ENCODE measurements at places on chromosomes 5 and 9.

DNA sequence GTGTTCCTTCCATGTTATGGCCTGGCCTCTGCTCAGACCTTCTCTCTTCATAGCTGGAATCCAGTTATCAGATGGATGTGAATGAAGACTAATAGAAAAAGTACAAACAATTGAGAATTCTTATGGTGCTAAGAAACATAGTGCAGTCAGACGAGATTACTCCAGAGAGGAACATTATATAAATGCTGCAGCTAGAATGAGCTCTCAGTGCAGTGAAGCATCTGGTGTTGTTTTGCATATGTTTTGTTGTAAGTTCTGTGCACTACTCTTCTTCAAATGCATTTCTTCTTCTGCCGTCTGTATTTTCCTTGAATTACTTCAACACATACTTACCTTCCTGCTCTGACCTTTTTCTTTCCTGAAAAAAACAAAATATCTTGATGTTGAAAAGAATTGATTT lies 602.4 kb upstream of the CDH18 start:
- no peak for DNase-seq

- no peak for DNase-seq
These were observed 41.6 kb downstream of the TARS1 start for GRCh38 chr5:33482335-33482734.

DNA sequence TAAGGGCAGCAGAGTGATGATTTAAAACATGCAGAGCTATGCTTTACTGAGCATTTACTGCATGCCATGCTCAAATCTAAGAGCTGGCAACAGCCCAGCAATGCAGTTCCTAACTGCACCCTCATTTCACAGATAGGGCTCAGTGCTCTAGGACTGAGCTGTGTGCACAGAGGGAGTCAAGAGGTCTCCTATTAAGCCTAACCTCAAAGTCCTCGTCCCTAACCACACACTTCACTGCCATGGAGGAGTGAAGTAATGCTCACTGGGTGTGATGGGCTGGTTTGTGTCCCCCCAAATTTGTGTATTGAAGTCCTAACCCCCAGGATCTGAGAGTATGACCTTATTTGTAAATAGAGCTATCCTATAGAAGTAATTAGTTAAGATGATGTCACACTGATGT lies 25.9 kb downstream of the BARX1 start:
- no peak for DNase-seq

DNA sequence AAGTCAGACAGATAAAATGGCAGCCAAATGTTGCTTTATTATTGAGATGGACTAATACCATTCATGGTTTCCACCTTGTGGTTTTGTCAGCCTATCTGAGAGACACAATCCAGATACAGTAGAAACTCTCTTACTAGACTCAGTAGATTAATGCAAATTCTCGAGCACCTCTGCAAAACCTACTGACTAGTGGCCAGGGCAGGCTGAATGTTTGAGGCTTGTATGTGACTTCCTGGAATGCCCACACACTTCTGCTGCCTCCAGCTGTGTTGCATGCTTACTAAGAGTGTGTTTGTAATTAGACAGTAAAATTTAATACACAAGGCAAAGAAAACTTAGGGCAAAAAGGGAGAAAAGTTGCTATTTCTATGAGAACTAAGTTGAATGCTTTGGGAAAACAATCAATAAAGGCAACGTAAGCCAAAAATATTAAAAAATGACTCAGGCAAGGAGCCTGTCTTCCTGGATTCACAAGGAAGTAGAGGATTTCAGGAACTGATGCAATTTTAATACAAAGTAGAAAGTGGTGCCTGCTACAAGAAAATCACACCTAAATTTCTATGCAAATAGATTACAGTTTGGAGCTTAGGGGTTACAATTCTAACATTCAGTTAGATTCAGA lies 30.2 kb upstream of the CCNG1 start:
- DNase-seq, result peak; percentile 37

DNA sequence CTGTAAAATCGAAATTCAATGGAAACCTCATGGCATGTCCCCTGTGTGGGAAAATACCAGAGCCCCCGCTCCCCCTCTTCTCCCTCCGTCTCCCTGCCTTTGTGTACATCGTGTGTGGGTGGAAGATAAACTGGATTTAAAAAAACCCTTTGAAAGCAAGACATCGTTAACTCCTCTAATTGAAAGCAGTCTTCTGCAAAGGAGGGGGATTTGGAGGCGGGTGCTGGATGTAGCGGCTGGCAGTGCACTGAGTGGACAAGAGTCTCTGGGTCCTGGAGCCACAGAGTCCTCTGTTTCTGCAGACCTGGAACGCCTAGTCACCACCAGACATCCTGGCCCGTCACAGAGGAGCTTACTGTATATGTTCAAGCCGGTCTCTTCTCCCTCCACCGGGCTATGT lies 169.4 kb downstream of the PAPPA start:
- DNase-seq, result no peak
